ENCODE measurements at places on chromosomes 11 and 22. TPM values are rescaled to one million over a fixed set of nuclear protein-coding genes. Genes with fewer than 3 reads are reported as not detected.
A peak's percentile ranks its signal among the peaks of the same experiment; 100 is the strongest.

GRCh38 chr22:17258015-17258787, 39.0 kb upstream of the ADA2 start:
- peak; percentile 47 for DNase-seq

GRCh38 chr11:34886609-34887008, 29.6 kb downstream of the APIP start:
- no peak for DNase-seq

GRCh38 chr11:115321605-115322289, 182.5 kb downstream of the CADM1 start:
- DNase-seq = no peak

GRCh38 chr22:16828876-16829275, 3.7 kb upstream of the XKR3 start:
- DNase-seq = no peak

Gene LRRC74B
- not detected for total RNA-seq

Gene BARX2
- total RNA-seq = not detected

GRCh38 chr22:26547426-26547825, 35.2 kb upstream of the TFIP11 start:
- no peak for DNase-seq

DNA sequence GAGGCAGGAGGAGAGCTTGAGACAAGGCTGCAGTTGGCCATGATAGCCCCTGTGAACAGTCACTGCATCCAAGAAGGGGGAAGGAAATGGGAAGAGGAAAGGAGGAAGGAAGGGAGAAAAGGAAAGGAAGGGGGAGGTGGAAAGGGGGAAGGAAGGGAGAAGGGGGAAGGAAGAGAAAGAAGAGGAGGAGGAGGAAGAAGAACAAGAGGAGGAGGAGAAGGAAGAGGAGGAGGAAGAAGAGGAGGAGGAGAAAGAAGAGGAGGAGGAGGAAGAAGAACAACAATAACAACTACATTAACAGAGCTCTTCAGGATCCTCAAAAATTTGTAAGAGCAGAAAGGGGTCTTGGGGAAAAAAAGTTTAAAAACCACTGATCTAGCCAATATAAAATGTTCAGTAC, 5.2 kb downstream of the RAB6A start:
- no peak for DNase-seq
